Naive thymus-derived CD4-positive, alpha-beta T cell (primary cell): ENCODE measurements at places on chromosomes 2 and 18.

GRCh38 chr2:102444233-102444632, 21.3 kb downstream of the IL18RAP start:
- DNase-seq: no peak
- H3K4me1 ChIP-seq: no peaks in the 10 kb centered on the region
- no peaks in the 10 kb centered on the region for H3K36me3 ChIP-seq
- H3K27ac ChIP-seq: no peak overlapping the region

- no peak for DNase-seq
- H3K27me3 ChIP-seq: no peaks in the 10 kb centered on the region
- H3K27ac ChIP-seq: peak overlapping the region; percentile 1
- peaks cover 19% of the 10 kb centered on the region for H3K4me1 ChIP-seq
- no peak overlapping the region for H3K4me3 ChIP-seq
Measured at GRCh38 chr2:233142355-233142897, 82.3 kb downstream of the INPP5D start.

- H3K36me3 ChIP-seq: no peaks in the 10 kb centered on the region
- DNase-seq: no peak
- H3K4me3 ChIP-seq: no peak overlapping the region
- no peaks in the 10 kb centered on the region for H3K4me1 ChIP-seq
Measured at GRCh38 chr2:205290299-205290698, 392.0 kb upstream of the NRP2 start.

DNA sequence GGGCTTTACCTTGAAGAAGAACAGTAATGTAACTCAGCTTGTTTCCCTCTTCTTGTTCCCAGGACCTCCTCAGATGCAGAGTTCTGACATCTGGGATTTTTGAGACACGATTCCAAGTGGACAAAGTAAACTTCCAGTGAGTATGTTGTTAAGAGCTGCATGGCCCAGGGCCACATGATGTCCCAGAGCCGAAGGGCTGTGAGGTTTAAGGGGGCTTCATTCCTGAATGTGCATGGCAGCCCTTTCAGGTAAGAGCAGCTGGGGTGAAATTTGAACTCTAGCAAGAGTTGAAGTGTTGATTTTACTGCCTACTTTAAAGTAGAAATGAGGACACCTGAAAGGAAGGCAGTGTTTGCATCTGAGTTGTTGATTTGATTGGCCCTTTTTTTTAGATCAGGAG, 13.3 kb downstream of the CHMP1B start:
- H3K4me1 ChIP-seq: no peaks in the 10 kb centered on the region
- no peaks in the 10 kb centered on the region for H3K27me3 ChIP-seq
- H3K4me3 ChIP-seq: no peak overlapping the region
- DNase-seq: no peak
- H3K36me3 ChIP-seq: no peaks in the 10 kb centered on the region

- H3K4me3 ChIP-seq: no peak overlapping the region
- no peaks in the 10 kb centered on the region for H3K36me3 ChIP-seq
- H3K27ac ChIP-seq: no peak overlapping the region
Measured at GRCh38 chr18:57956491-57956890, 87.5 kb upstream of the NEDD4L start.

DNA sequence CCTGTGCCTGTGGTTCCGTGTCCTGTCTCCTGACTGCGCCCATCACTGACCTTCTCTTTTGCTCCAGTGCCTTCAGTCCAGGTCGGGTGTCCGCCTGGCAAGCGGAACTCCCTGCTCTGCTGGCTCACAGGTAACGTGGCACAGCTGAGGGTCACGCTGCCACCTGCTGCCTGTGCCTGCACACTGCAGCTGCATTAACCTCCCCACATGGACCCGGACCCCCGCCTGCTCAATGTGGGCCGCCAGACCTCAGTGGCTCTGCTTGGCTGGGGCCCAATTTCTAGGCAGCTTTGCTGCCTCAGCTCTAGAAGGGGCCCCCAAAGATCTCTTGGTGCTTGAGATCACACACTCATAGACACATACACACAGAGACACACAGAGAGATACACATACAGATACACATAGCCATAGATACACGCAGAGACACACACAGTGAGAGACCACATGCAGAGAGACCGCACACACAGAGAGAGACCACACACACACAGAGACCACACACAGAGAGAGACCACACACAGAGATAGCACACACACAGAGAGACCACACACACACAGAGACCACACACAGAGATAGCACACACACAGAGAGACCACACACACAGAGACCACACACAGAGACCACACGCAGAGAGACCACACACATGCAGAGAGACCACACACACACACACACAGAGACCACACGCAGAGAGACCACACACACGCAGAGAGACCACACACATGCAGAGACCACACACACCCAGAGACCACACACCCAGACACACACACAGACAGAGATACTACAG, 14.9 kb upstream of the CNNM3 start:
- DNase-seq: peak; percentile 58
- peaks cover 20% of the 10 kb centered on the region for H3K4me1 ChIP-seq
- no peak overlapping the region for H3K27ac ChIP-seq
- peaks cover 35% of the 10 kb centered on the region for H3K36me3 ChIP-seq
- H3K27me3 ChIP-seq: no peaks in the 10 kb centered on the region

GRCh38 chr2:232571026-232571474, 20.6 kb downstream of the EIF4E2 start:
- H3K4me1 ChIP-seq: no peaks in the 10 kb centered on the region
- H3K36me3 ChIP-seq: peaks cover 18% of the 10 kb centered on the region
- H3K4me3 ChIP-seq: no peak overlapping the region
- no peaks in the 10 kb centered on the region for H3K27me3 ChIP-seq
- H3K27ac ChIP-seq: no peak overlapping the region

DNA sequence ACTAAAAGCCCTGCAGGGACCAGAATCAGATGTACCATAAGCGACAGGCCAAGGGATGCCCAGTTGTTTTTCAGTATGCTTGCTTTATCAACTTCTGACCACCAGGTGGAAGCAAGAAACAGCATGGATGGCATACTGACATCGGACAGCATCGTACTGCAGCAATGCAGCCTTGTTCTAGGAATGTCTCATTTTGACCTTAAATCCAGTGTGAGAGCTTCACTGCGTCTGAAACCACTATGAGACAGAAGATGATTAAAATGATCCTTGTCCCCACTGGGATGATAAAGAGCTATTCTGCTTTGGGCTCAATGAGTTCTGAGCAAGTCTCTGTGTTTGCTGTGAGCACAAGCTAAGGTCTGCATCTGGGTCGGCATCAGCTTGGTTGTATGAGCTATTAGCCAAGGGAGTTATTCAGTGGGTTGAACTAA, 54.3 kb downstream of the CDK15 start:
- peaks cover 8% of the 10 kb centered on the region for H3K4me1 ChIP-seq
- H3K27me3 ChIP-seq: no peaks in the 10 kb centered on the region
- H3K27ac ChIP-seq: no peak overlapping the region
- no peak overlapping the region for H3K4me3 ChIP-seq

DNA sequence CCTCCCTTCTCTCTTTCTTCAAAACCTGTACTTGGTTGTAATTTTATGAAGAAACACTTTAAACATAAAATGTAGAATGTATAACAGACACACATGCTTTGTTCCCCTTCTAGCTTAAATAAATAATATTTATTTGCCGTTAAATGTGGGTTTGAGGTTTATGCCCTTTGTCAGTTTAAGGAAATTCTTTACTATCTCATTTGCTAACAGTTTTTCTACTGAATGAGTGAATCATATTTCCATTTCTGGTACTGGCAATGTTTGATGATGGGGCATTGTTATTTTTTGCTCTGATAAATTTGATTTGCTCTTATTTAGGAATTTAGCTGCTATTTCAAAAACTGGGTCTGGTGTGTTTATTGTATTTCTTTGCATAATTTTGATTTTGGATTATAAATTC, 555.6 kb downstream of the CCDC85A start:
- H3K27ac ChIP-seq: no peak overlapping the region
- H3K27me3 ChIP-seq: no peaks in the 10 kb centered on the region
- DNase-seq: no peak
- no peak overlapping the region for H3K4me3 ChIP-seq

DNA sequence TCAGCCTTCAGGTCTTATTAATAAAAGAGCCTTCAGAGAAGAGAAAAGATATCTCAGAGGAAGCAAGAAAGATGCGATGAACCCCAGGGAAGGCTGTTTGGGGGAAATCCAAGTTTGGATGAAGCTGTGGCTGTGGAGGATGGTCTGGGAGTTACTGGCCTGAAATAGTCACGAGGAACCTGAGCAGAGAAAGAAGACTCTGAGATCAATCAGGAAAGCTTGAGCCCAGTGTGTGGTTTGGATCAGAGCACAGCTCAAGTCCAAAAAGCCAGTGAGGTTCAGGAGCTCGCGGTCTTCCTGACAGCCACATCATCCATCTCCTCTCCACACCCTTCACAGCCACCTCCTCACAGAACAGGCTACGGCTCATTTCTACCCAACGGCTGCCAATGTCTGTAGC, 87.4 kb upstream of the SERPINE2 start:
- H3K27me3 ChIP-seq: no peaks in the 10 kb centered on the region
- H3K4me1 ChIP-seq: no peaks in the 10 kb centered on the region
- no peak overlapping the region for H3K4me3 ChIP-seq
- DNase-seq: no peak

DNA sequence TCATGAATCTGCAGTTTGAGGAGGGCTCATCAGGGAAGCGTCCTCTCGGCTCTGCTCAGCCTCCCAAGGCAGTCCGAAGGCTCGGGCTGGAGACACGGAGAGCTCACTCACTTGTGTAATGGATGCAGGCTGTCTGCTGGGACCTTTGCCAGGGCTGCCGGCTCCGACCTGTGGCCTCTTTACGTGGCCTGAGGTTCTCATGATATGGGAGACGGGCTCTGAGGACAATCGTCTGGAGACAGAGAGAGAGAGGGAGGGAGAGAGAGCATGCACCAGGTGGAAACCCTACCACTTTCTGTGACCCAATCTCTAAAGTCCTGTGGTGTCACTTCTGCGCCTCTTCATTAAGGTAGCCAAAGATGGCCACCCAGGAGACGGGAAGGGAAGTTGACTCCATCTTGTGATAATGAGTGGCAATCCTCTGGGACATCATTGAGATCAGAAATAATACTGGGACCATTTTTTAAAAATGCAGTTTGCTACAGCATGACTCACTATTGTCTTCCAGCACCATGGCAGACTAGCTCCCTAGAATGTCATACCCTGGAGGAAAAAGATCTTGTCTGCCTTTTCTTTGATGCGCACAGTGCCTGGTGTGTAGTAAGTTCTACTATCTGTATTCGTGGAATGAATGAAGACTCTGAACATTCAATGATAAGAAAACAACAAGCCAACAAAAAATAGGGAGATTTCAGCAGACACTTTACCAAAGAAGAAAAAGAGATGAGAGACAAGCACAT, 60.2 kb downstream of the CD8B2 start:
- no peak overlapping the region for H3K27ac ChIP-seq
- no peaks in the 10 kb centered on the region for H3K4me1 ChIP-seq

DNA sequence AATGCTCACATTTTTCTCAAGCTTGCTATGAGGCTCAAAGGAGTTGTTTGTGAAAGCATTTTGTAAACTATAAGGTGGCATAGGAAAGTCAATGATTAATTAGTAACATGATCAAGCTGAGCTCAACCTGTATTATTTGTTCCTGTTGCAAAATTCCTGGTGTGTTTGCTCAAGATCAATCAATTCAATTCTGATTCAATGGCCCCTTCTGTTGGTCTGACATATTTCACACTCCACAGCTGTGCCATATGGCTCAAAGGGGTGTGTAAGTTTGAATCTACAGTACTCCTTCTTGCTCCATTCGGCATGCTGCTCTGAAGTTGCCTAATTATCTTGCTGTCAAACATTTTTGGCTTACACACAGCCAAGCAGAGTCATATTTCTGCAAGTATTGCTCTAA, 341.6 kb upstream of the LRP1B start:
- no peaks in the 10 kb centered on the region for H3K4me1 ChIP-seq
- H3K4me3 ChIP-seq: no peak overlapping the region
- no peak for DNase-seq
- no peaks in the 10 kb centered on the region for H3K27me3 ChIP-seq
- no peak overlapping the region for H3K27ac ChIP-seq

GRCh38 chr2:178422097-178422496, 28.9 kb downstream of the PRKRA start:
- H3K27ac ChIP-seq: no peak overlapping the region
- no peaks in the 10 kb centered on the region for H3K4me1 ChIP-seq
- no peaks in the 10 kb centered on the region for H3K27me3 ChIP-seq

- H3K27me3 ChIP-seq: no peaks in the 10 kb centered on the region
- H3K4me3 ChIP-seq: no peak overlapping the region
- no peaks in the 10 kb centered on the region for H3K36me3 ChIP-seq
- H3K4me1 ChIP-seq: no peaks in the 10 kb centered on the region
Measured at GRCh38 chr2:1173528-1173927, 222.9 kb downstream of the SNTG2 start.

GRCh38 chr2:201430839-201431238, 20.4 kb downstream of the TRAK2 start:
- no peaks in the 10 kb centered on the region for H3K36me3 ChIP-seq
- no peak overlapping the region for H3K4me3 ChIP-seq
- peaks cover 20% of the 10 kb centered on the region for H3K4me1 ChIP-seq
- no peak overlapping the region for H3K27ac ChIP-seq

GRCh38 chr18:36378205-36378604, 80.7 kb downstream of the FHOD3 start:
- no peaks in the 10 kb centered on the region for H3K36me3 ChIP-seq
- no peak for DNase-seq
- no peaks in the 10 kb centered on the region for H3K27me3 ChIP-seq
- H3K4me1 ChIP-seq: no peaks in the 10 kb centered on the region

GRCh38 chr2:17194083-17194482, 324.2 kb downstream of the RAD51AP2 start:
- H3K27me3 ChIP-seq: no peaks in the 10 kb centered on the region
- no peaks in the 10 kb centered on the region for H3K36me3 ChIP-seq
- no peaks in the 10 kb centered on the region for H3K4me1 ChIP-seq
- DNase-seq: no peak
- no peak overlapping the region for H3K27ac ChIP-seq

DNA sequence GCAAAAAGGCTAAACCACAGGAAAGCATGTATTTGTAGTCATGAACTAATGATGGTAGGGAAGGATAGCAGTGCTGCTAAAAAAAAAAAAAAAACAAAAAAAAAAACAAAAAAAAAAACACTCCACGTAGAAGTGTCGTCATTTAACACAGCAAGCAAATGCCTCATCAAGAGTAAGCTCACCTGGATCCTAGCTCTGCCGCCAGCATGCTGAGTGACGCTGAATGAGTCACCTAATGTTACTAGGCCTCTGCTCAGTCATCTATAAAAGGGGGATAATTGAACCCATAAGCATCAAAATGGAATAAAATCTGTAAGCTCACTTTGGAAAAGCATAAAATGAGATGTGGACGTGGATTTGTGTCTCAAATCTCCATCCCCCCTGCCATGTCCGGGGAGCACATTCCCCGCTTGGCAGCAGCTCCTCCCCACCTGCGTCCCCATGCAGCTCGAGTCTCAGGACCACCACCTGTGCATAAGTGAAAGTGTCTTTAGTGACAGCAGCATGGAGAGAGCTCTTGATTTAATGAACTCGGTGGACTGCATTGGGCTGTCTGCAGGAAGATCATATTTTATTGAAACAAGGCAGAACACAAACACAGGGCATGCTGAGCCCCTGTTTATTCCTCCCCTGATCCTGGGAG, 427.5 kb downstream of the LRATD1 start:
- no peaks in the 10 kb centered on the region for H3K4me1 ChIP-seq
- DNase-seq: no peak
- no peak overlapping the region for H3K4me3 ChIP-seq
- H3K27me3 ChIP-seq: no peaks in the 10 kb centered on the region
- no peak overlapping the region for H3K27ac ChIP-seq

GRCh38 chr18:56067969-56068671, 480.1 kb upstream of the TCF4 start:
- no peak overlapping the region for H3K27ac ChIP-seq
- no peaks in the 10 kb centered on the region for H3K36me3 ChIP-seq
- DNase-seq: no peak
- H3K27me3 ChIP-seq: no peaks in the 10 kb centered on the region
- H3K4me1 ChIP-seq: no peaks in the 10 kb centered on the region
